ENCODE measurements at places on chromosomes 3 and 15.

DNA sequence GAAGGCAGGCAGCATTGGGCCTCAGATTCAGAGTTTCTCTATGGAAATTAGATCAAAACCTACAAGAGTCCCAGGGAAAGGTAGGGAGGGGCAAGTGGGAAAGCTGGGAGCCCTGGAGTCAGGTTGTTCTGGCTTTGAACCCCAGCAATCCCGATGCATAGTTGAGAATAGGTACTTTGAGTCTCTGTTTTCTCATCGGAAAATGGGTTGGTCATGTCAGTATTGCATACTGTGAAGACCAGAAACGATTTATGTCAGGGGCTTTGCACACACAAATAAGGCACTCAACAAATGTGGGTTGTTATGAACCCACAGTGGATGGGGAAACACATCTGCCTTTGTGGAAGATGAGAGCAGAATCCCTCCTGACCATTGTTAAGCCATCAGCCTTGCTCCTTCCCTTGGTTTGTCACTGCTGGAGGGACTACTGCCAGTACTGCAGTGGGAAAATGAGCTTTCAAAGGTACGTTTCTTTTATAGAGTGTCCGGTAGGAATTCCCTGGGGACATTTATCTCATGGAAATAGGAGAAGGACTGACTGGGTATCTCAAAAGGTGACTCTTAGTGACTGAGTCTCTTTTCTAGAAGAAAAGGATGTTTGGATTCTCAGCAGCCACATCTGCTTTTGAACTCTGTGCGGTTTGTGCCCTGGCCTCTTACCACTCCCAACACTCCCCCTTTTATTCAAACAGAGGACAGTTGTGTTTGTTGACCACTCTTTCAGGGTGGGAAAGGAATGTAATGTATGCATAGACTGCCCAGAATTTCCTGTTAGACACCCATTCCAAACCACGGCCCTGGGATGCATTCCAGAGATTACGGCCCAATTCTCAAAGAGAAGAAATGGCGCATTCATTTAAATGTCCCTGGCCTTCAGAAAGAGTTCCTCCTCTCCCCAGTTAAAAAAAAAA, 54.6 kb upstream of the VILL start:
- DNase-seq: no peak

- no peak for DNase-seq
Observed at GRCh38 chr3:177836671-177837070, 639.4 kb upstream of the TBL1XR1 start.

GRCh38 chr3:52279596-52279995, 1.1 kb upstream of the WDR82 start:
- DNase-seq: no peak

DNA sequence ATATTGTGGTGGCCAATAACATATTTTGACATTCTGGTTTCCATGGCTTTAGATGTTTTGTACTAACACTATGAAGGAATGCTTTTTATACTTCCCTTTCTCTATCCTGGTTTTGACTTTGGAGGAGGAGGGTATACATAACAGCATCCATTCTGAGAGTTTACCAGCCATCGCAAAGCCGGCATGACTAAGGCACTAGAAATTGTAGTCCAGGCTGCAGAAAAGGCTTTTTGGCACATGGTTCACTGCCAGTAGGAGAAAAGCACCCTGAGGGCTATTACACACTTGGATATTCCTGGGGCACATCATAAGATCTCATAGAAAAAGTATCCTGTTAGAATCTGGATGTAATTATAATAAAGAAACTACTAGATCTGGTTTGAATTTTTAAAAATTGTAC, 101.8 kb downstream of the STT3B start:
- DNase-seq: no peak

GRCh38 chr15:94300612-94301011, 69.3 kb downstream of the MCTP2 start:
- DNase-seq: no peak

- DNase-seq: peak; percentile 88
Observed at GRCh38 chr3:136195258-136196063, 674 bp downstream of the MSL2 start.

DNA sequence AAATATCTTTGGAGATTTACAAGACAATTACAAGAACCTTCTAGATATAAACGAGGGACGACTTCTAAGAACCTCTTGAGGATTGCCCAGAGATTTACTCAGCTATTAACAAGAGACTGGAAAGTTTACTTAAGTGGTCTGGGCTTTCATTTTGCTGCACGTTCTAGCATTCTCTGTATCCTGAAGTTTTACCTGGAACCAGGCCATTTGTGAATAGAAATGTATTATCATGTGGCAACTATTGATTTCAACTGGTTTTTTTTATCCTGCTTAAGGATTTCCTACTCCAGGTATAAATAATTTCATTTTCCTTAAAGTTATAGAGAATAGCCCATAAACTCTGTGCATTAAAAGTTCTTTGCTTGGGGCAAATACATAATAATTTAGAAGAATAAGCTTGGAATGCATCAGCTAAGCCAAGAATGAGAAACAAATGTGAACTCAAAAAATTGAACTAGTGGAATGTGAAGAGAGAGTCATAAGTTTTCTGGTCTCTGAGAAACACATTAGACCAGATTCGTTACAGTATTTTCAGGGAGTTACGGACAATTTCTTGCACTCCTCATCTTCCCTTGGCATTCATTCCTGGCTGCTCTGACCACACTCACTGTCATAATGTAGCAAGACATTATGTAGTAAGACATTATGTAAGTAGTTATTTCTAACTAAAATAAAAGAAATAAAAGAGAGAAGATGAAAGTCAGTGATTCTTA, 1.3 kb downstream of the AQP9 start:
- DNase-seq: no peak

- DNase-seq: no peak
Observed at GRCh38 chr3:108461661-108462111, 48.7 kb downstream of the MYH15 start.

DNA sequence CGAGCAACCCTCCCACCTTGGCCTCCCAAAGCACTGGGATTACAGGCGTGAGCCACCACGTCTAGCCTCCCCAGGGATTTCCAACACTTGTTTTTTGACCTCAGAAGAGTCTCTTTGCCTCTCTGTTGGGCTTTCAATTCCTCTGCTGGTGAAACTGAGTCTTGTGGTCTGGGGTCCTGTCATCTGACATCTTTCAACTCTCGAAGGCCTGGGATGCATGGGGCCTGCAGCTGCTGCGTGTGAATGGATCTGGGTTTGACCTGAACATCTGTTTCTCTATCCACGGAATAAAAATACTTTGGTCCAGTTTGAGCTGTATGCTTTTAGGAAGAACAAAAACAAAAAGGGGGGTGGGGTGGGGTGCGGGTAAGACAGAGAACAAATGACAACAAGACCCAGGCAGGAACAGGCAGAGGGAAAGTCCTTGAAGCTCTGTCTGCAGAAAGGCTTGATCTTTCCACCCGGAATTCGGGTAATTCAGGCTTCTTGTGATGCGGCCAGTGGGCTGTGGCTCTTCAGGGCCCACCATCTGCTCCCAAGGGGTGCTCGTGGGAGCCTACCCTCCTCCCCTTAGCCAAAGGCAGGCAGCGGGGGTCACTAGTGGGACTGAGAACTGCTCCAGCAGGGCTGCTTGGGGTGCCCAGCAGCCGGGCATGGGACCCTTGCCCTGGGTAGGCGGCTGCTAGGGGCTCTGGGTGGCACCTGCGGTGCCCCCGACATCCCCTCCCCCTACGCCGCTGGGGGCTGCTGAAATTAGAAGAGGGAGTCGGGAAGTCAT, 71.5 kb downstream of the SLC12A8 start:
- no peak for DNase-seq

DNA sequence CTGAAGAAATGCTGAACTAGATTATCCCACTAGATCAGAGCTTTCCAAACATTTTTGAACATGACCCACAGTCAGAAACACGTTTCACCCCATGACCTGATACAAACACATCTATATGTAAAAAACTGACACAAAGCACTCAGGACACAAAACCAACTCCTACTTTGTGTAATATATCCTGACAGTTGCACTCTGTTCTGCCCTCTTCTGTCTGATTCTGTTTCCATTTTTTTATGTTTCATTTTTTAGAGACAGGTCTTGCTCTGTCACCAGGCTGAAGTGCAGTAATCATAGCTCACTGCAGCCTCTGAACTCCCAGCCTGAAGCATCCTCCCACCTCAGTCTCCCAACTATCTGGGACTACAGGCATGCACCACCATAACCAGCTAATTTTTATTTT, 15.8 kb upstream of the RFTN1 start:
- no peak for DNase-seq

DNA sequence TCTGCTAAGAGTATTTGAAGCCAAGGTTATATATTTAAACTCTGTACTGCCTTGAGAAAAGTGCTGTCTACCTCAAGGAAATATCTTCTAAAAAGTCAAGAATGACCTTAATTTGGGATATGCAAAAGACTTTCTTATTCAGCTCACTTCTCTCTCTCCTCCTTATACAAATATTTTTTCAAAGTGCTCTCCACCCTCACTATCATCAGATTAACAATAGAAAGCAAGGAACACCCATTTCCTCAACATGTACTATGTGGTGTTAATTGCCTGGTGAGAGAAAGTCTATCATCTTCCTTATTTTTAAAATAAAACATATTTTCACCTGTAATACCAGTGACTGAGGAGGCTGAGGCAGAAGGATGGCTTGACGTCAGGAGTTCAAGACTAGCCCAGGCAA, 44.4 kb upstream of the RSL24D1 start:
- DNase-seq: no peak

GRCh38 chr15:90513448-90513847, 16.3 kb upstream of the CRTC3 start:
- no peak for DNase-seq

- no peak for DNase-seq
Observed at GRCh38 chr3:38706961-38707360, 57.5 kb upstream of the SCN5A start.

GRCh38 chr3:127671523-127672428, 976 bp upstream of the ABTB1 start:
- no peak for DNase-seq

- DNase-seq: no peak
Observed at GRCh38 chr3:71469138-71469435, 114.4 kb downstream of the FOXP1 start.

DNA sequence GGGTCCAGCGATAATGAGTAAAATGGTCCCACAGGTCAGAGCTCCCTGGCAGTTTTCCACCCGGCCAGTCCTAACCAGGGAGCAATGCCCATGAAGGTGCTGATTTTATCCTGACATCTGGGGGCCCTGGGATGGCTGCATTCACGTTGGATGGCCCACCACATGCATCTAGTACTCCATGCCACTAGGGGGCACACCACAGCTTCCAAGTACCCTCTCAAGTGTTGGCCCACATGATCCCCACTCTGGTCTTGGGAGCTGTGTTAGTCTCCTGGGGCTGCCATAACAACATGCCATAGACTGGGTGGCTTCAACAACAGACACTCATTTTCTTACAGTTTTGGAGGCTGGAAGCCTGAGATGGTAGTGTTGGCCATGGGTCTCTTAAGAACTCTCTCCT, 225.5 kb downstream of the SLCO3A1 start:
- DNase-seq: no peak

GRCh38 chr3:30918761-30919160, 24.3 kb upstream of the GADL1 start:
- DNase-seq: no peak

DNA sequence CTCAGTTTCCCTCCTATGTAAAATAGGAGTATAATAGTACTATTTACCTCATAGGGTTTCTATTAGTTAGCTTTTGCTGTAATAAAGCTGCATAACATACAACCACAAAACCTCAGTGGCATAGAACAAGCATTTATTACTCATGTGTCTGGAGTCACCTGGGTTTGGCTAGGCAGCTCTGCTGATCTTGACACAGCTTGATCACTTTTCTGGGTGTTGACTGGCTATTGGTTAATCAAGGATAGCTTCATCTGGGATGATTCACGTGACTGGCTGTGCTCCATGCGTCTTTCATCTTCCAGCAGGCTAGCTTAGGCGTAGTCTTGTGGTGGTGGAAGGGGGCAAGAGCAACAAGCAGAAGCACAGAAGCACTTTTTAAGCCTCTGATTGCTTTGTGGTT, 112.6 kb downstream of the SQOR start:
- no peak for DNase-seq

DNA sequence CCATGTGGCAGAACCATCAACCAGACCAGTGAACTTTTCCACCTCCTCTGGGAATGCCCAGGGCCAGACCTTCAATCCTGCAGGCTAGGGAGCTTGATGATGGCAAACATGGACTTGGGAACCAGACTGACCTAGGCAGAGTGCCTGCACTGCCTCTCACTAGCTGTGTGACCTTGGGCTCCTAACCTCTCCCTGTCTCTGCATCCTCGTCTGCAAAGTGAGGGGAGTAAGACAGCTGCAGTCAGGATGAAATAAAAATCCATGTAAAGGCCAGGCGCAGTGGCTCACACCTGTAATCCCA, 17.5 kb upstream of the LOXL1 start:
- DNase-seq: no peak

GRCh38 chr15:59347915-59348314, 24.8 kb downstream of the MYO1E start:
- no peak for DNase-seq

- no peak for DNase-seq
Observed at GRCh38 chr3:174958671-174959328, 99.7 kb downstream of the NAALADL2 start.

- DNase-seq: no peak
Observed at GRCh38 chr3:5239602-5240001, 52.1 kb downstream of the EDEM1 start.

- no peak for DNase-seq
Observed at GRCh38 chr3:123301331-123302184, 99.8 kb downstream of the SEC22A start.

- DNase-seq: no peak
Observed at GRCh38 chr3:72490688-72491435, 357.4 kb downstream of the SHQ1 start.

DNA sequence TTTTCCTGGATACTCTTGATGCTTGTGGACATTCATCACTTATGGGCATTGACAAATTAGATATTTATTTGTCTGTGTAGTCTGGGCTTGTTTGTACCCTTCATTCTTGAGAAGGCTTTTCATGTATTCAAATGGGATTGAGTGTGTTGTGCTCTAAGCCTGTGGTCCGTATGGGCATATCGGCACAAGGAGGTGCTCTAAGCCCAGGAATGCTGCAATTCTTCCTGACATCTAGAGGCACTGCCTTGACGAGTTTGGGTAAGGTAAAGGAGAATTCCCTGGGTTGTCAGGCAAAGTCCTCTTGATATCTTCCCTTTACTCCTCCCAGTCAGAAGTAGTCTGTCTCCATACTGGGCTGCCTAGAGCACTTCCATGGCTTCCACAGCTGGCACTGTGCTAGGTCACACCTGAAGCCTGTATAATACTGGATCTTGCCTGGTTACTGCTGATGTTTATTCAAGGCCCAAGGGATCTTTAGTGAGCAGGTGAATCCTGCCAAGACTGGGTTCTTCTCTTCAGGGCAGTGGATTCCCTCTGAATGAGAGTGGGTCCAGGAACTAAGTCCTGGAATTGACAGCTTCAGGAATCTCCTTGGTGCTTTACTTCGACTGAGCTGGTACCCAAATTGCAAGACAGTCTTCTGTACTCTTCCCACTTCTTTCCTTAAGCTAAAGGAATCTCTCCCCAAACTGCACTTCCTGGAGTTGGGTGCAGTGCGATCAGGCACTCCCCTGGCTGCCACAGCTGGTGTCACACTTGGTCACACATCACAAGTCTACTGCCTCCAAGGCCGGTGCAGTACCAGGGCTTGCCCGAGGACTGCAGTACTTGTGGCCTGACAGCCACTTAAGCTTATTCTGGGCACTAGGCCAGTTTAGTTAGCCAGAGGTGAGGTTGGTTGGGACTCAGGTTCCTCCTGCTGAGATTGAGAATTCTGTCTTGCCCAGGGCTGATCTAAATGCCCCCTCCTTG, 46.0 kb downstream of the GALK2 start:
- DNase-seq: no peak

All from activated gamma-delta T cell (primary cell).